ENCODE measurements at places on chromosomes 5 and 9.
A peak's percentile ranks its signal among the peaks of the same experiment; 100 is the strongest.

DNA sequence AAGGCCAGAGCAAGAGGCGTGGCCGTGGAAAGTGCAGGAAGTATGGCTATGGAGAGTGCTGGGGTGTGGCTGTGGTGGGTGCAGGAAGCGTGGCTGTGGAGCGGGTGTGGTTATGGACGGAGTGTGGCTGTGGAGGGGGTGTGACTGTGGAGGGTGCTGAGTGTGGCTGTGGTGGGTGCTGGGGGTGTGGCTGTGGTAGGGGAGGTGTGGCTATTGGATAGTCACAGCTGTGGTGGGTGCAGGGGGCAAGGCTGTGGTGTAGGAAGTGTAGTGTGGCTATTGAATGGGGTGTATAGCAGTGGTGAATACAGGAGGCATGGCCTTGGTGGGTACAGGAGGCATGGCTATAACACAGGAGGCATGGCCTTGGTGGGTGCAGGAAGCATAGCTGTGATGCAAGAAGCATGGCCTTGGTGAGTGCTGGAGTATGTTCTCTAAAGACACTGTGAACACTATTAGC, 40.8 kb upstream of the SPATA31C2 start:
- DNase-seq = no peak

DNA sequence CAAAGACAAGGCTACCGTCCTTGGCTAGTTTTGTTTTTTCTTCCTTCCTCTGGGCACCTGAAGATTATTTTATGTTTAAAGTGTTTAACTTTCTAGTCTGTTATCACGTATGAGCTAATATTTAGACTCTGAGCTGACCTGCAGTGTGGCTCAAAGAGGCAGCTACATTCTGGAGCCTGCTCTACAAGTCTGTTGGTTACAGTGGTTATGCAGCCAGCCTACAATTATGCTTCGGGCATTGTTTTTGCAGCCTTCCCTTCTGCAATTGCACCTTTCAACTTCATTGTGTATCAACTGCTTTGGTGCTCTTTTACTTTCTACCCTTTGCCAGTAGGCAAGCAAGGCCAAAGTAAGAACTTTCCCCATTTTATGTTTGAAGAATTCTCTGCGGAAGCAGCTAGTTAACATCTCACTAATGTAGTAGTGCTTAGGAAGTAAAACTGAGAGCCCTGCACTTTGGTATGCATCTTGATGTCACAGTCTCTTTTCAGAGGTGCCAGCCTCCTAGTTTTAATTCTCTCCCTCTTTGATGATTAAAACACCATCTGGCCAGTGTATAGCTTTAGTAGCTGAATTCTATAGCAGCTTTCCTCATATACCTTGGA, 322.1 kb downstream of the FAM170A start:
- no peak for DNase-seq

DNA sequence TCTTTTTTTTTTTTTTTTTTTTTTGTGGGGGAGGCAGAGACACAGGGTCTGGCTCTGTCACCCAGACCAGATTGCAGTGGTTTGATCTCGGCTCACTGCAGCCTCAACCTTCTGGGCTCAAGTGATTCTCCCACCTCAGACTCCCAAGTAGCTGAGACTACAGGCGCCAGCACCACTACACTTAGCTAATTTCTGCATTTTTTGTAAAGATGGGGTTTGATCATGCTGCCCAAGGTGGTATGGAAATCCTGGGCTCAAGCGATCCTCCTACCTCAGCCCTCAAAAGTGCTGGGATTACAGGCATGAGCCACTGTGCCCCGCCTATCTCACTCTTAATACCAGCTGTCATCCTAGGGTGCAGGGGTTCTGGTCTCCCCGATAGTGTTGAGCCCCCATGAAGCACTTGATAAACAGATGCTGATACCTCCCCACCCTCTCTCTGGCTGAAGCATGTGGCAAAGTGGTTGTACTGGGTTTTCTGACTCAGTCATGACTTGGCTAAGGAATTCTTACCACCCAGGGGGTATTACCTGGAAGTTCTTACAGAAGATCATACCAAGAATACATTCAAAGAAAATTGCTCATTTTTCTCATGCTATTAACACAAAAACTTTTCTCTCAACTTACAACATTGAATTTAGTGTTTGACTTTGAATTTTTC, 110.2 kb upstream of the DAPK1 start:
- peak; percentile 59 for DNase-seq

DNA sequence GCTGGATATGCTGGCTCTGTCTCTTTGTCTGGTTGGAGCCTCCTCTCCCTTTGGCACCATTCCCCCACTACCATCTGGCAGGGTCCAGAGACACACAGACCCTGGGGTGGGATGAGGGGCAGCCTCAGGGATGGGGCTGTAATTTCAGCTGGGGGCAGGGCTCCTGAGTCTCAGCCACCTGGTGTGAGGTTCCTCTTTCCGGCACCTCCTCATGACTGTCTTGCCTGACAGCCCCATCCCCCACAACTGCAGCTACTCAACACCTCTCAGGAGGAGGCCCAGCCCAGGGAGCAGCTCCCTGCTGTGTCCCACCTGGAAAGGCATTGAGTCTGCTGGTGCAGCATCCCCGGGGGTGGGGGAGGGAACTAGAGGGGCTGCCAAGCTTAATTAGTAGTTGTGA, 11.7 kb upstream of the RPS14 start:
- DNase-seq = no peak

DNA sequence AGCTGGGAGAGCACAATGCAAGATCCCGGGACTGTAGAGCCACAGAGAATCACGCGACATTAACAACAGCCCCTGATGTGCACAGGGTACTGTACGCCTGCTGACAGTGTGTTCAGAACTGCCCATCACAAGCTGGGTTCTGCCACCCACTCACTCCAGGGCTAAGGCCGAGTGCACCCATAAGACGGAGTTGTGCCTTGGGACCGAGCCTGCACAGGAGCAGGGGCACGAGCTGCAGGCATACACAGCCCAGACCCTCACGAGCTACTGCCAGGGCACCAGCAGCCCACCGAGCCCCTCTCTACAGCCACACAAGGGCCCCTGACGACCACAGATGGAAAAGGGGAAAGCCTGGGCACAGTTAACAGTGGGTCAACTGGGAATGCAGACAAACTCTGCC, 67.8 kb downstream of the CAMSAP1 start:
- no peak for DNase-seq

DNA sequence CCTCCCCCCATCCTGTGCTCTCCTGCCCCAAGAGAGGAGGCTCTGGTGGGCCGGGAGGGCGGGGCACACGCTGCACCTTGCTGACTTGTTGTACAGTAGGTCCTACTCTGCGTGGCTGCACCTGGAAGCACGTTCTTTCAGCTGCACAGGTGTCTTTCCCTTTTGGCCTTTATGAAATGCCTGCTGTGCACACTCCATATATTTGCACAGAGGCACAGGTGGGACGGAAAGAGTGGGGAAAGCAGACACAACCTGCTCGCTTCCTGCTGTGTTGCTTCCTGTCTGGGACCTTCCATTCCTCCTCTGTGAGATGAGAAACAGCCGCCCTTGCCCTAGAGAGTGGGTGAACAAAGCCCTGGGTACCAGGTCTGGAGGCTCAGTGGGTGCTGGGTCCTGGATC, 4.8 kb downstream of the USP20 start:
- no peak for DNase-seq

- peak; percentile 80 for DNase-seq
These were observed 127.9 kb downstream of the PIK3R1 start for GRCh38 chr5:68343421-68343826.

GRCh38 chr9:33177086-33177485, 9.9 kb upstream of the B4GALT1 start:
- no peak for DNase-seq

- no peak for DNase-seq
These were observed 15.9 kb upstream of the IFNA14 start for GRCh38 chr9:21255538-21256212.

DNA sequence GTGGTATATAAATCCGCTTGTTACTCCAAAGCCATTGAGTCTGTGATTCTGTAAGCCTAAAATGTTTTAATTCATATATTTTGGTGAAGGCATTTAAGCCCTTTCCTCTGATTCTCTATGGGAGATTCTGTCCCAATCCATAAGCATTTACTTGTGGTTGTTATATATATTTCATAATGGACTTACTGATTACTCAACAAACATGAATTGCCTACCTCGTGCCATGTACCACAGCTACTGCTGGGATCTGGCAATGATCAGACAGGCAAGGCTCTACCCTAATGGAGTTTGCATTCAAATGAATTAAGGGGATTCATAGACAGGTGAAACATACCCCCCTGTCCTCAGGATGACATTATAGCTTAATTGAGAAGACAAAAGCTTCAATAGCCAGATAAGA, 54.5 kb downstream of the C9orf152 start:
- no peak for DNase-seq

GRCh38 chr5:102700120-102700831, 54.8 kb upstream of the PAM start:
- no peak for DNase-seq

DNA sequence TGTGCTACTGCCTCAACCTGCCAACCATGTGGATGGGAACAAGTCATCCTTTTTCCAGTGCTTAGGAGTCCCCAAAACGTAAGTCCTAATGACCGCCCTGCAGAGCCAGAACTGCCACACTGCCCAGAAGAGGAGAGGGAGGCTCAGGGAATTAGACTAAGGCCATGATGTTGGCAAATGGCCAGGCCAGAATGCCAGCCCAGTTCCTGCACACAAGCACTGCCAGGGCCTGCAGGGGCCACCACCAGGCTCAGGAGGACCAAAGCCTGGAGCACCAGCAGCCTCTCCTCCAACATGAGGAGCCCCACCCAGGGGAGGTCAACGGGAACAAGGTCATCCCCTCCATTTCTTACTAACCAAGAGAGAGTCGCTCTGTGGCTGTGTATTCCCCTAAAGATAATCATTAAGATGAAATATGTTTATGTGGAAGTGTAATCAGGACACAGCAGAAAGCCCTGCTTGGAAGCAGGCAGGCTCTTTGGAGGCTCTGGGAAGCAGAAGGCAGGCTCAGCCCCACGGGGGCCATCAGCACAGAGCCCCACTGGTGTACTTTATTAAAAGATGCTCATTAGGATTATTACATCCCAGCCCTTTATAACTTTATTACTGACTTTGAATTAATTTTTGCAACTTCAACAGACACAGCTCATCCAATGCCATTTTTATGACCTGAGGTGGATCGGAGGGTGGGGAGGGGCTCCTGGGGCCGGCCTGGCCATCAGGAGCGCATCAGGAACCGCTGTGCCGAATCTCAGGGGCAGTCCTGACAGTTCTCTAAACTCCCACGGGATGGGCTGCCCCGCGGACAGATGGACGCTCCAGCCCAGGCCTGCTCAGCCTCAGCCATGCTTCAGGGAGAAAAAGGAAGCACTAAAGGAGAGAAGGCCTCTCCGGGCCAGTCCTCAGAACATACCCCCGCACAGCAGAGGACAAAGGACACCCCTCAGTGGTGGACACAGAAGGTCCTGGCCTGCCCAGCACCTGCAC, 127.0 kb downstream of the ADAMTS2 start:
- DNase-seq = no peak

DNA sequence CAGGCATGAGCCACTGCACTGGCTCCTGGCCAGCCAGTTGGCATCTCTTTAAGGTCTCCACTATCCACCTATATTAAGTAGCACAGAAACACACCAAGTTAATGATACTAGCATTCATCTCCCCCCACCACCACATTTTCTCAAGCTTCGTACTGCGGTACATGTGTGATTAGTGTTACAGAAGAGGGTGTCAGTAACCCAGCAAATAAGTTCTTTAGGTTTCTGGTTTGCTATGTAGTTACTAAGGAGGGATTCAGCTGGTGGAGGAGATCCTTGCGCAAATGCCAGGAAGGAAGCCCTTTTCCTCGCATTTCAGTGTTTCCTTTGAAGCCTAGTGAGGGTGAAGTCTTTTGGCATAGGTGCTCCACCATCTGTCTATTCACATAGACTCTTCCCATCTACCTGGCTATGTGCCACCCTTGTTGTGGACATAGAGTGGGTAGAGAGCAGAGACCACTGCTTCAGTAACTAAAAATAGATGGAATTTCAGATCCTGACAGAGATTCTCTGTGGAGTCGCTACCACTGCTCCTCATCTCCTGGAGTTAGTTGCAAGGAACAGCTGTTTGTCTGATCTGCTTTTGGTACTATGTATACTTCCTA, 16.7 kb downstream of the UBE2D2 start:
- no peak for DNase-seq

- DNase-seq = peak; percentile 13
These were observed 125.0 kb upstream of the LPCAT1 start for GRCh38 chr5:1648806-1649205.

DNA sequence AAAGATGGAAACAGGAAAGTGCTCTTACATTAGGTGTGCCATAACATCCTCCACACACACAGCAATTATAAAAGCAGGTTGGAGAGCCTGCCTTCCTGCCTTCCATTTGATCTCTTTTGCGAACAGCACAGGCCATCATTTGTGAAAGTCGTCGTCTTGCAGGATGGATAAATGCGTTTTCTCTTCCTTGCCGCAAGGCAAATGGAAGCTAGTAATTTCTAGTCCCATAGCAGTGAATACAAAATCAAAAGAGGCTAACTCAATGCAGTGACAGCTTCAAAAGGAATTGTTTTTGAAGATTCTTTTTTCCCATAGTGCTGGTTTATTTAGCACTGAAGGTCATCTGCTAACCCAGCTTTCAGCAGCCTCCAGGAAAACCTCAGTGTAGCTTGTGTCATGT, 178.8 kb downstream of the GIN1 start:
- no peak for DNase-seq

DNA sequence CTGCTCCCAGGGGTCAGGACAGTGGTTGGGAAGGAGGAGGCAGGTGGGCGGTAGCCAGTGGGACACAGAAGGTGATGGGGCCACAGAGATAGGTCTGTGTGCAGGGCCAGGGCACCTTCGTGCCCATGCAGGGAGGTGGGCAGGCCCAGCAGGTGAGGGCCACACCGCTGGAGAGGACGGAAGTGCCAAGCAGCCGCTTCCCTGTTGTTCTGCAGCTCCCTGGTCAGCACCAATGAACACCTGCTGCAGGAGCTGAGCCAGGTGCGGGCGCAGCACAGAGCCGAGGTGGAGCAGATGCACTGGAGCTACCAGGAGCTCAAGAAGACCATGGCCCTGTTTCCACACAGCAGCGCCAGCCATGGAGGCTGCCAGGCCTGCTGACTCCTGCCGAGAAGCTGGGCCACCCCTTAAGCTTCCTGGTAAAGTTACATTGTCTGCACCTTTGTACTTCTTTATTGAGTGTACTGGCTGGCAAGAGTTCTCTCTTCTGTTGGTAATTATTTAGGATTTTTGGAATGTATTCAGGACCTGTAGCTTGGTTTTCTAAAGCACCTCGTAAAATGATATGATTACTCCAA, 40.3 kb downstream of the TPPP start:
- no peak for DNase-seq

GRCh38 chr9:104260004-104260403, 165.9 kb downstream of the SMC2 start:
- DNase-seq = no peak

DNA sequence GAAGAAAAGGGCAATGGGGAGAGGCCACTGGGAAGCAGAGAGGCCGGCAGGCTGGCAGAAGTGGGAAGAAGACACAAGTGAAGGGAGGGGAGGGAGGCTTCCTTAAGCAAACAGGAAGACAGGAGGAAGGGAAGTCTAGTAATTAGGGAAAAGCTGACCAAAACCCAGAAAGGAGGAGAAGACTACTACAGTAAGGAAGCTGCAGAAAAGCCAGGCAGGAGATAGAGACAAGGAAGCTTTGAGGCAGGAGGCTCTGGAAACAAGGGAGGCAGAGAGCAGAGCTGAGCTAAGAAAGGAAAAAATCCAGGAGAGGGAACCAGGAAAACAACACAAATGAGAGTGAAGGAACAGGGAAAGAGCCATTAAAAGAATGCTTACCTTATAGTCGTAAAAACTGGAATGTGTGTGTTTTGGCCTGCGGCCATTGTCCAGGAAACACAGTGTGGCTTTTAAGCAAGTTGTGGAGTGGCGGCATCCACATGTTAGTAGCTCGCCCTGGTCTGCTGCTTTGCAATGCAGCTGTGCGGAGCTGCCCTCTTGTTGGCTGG, 317.1 kb upstream of the CLINT1 start:
- no peak for DNase-seq

All from fibroblast of lung (primary cell).